ENCODE measurements at places on chromosomes 6 and 20.

GRCh38 chr6:37260040-37260439 is 2.1 kb upstream of the TMEM217 start:
- DNase-seq = no peak

DNA sequence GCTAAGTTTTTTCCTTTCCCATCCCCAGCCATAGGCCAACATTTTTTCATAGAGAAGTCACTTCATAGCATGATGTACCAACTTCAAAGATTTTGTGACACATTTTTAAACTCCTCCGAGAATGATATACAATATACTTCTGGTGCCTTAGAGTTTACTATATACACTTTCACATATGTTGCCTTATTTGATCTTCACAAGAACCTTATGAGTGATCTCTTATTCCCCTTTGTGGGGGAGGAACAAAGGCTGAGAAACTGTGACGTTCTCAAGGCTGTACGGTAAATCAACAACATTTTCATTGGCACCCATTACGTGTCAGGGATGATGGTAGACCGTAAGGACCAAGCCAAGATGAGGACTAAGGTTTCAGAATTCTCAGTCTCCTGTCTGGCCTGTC is 130.0 kb downstream of the RFPL4B start:
- DNase-seq = no peak

- DNase-seq = no peak
These were observed 695 bp upstream of the TGIF2 start for GRCh38 chr20:36572701-36573102.

DNA sequence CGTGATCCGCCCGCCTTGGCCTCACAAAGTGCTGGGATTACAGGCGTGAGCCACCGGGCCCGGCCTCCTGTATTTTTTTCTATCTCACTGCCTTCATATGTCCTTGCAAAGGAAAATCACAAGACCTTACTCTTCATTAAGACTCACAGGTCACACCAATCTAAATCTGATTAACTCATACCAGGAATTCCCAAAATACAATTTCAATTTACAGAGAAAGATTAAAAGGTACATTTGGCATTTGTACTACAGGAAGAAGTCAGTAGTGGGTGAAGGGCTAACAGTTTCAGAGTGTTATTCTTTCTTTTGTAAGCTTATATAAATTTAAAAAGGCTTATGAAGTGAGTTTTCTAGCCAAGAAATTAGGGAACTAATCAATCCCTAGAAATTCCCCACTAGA is 87.4 kb downstream of the GPR63 start:
- DNase-seq = no peak

DNA sequence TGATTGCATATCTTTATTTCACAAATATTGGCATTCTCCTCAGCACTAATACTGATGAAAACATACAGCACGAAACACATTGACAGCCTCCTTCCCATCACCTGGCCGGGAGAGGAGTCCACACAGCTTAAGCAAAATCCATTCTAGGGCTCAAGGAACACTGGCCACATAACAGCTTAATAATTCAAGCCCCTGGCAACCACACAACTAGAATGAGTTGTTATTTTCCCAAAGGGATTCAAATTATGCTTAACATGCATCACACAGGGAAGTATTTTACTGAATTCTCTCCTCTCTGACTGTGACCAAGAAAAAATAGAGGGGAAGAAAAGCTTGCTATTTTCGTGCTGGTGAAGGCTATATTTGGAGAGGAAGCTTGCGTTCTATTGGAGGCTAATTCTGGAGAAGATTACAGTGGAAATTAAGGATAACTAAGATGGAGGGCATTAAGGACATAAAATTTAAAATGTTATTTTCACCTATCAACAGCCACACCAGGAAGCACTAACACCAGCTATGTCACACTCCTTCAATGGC is 198.5 kb downstream of the ADGRG6 start:
- DNase-seq = no peak

DNA sequence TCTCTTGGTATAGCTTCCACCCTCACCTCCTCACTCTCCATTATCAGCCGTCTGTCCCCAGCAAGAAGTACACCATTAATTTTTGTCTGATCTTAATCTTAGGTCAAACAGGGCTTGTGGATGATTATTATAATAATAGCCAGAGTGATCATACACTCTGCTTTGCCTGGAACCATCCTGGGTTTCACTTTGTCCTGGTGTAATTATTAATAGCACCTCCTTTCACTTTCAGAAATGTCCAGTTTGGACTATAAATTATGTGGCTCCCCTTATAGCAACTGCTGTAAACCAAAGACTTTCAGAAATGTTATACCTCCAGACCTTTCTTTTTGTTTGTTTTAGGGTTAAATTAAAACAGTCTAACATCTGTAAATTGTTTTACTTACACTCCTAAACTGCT is 951 bp upstream of the TRIM31 start:
- DNase-seq = no peak

GRCh38 chr20:25090492-25091429 is 8.8 kb upstream of the VSX1 start:
- DNase-seq = no peak

DNA sequence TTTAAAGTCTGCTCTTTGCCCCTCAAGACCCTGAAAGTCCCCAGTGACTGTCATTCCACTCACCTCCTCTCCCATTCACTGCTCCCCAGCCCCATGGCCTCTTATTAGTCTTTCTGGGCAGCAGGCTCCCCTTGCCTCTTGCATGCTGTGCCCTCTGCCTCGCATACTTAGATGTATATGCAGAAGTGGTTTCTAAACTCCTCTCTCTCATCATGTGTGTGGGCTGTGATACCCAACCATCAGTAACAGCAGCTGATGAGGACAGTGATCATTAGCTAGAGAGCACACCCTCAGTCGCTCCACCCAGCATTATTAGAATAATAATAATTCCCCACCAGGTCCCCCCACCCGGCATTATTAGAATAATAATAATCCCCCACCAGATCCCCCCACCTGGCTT is 14.5 kb downstream of the PKIG start:
- DNase-seq = no peak

- DNase-seq = no peak
These were observed 391 bp downstream of the MAPRE1 start for GRCh38 chr20:32819992-32820697.

DNA sequence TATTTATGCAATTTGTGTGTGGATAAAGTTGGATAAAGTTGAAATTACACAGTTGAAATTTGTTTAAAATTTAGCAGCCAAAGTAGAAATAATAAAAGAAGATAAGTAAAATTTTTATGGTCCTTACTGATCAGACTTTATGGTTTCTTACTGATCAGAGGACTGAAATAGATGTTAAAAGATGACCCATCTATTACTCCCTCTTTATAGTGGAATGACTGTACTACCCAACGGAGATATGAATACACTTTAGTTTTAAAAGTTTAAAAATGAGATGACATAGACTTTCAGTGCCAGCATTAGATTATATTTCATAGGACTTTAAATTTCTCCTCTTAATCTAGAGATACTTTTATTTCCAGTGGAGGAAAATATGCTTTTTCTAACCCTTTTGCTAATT is 98.9 kb upstream of the ADGRF4 start:
- no peak for DNase-seq

GRCh38 chr6:40953486-40953885 is 85.5 kb downstream of the UNC5CL start:
- DNase-seq = no peak

GRCh38 chr6:155399062-155399744 is 56.4 kb downstream of the NOX3 start:
- no peak for DNase-seq

DNA sequence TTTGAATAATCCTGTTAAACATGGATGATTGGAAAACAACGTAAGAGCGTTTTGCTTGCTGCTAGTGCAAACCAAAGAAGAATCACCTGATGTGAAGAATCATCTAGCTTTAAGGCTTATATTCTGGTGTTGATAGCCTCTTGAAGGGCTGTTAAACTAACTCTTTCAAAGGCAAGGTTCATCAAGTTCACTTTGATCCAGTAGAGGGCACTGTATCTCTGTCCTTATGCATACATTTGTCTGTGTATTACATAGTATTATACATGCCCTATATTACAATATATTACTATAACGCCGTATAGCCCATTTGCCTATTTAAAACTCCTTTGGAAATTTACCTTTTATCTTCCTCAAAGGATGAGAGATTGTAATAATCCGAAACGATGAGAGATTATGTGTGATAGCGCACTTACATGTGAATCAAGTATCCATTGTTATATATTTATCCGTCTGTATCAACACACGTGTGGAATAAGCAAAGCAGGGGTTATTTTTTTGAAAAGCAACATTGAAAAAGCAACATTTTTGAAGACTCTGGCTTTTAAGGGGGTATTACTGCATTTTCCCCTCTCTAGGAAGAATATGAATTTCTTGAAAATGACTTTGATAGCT is 50.8 kb upstream of the NRN1 start:
- peak; percentile 4 for DNase-seq

DNA sequence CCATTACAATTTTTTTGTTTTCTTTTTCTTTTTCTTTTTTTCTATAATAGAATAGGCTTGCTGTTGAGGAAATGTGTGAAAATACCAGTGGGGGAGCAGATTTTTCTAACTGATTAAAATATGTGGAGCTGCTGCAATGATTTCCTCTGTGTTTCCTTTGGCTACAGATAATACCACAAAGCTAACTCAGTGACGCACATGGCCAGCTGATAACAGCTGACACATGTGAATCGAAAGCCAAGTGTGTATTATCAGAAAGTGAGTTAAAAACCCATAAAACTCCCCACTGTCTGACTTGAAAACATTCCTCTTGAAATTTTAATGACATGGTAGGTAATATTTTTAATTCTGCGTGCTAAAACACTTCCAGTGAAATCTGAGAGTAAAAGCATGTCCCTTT is 70.8 kb upstream of the AHI1 start:
- DNase-seq = no peak

DNA sequence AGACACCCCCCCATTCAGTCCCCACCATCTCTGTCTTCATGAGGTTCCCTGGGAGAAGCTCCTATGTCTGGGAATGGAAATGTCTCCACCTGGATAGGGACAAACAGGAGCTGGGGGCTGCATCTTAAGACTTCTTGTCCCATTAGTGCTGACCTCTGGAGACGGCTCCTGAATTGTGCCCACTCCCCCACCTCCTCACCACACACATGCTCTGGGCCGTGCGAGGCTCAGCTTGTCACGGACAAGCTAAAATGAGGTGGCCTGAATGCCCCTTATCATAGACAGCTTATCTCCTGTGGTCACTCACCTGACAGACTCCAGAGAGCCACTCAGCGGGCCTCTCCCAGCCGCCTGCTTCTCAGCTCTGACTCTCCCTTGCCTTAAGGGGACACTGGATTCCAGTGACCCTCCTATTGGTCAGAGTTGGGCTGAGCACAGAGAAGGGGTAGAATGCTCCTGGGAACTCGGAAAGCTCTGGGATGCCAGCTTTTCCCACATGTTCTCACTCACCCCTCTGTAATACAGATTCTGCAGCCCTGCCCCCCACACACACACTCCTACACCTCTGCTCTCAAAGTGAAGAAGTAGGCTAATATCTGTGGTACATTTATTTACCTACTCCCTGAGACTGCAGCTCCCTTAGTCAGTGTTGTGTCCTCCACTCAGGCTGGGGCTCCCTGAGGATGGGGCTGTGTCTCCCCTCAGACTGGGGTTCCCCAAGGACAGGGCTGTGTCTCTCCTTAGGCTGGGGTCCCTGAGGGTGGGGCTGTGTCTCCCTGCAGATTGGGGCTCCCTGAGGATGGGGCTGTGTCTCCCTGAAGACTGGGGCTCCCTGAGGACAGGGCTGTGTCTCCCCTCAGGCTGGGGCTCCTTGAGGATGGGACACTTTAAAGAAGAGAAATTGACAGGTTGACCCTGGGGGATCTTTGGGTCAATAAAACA is 167.5 kb downstream of the VEGFA start:
- no peak for DNase-seq

GRCh38 chr6:75145976-75146375 is 59.9 kb downstream of the COL12A1 start:
- no peak for DNase-seq

GRCh38 chr6:135913785-135914184 is 62.3 kb downstream of the PDE7B start:
- no peak for DNase-seq

GRCh38 chr20:60804918-60805630 is 447.0 kb upstream of the CDH4 start:
- DNase-seq = no peak

DNA sequence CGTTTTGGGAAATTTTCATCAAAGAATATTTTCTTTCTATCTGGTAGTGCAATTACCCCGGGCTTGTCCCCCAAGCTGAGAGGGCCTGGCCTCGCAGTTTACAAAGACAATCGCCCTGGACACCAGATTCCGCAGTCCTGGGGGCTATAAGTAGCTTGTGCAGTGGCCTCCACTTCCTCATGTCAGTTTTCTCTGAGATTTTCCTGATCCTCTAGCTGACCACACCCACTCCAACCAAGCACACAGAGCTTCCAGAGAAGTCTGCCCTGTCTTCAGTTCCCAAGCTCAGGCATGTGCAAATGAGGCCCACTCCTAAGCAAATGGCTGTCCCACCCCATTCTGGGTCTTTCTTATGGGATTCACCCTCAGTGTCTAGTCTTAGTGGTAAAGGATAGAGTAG is 245.3 kb downstream of the MAFB start:
- no peak for DNase-seq

GRCh38 chr6:139219746-139220145 is 72.1 kb downstream of the TXLNB start:
- no peak for DNase-seq

- DNase-seq = no peak
These were observed 11.3 kb upstream of the SRSF6 start for GRCh38 chr20:43446361-43446879.

DNA sequence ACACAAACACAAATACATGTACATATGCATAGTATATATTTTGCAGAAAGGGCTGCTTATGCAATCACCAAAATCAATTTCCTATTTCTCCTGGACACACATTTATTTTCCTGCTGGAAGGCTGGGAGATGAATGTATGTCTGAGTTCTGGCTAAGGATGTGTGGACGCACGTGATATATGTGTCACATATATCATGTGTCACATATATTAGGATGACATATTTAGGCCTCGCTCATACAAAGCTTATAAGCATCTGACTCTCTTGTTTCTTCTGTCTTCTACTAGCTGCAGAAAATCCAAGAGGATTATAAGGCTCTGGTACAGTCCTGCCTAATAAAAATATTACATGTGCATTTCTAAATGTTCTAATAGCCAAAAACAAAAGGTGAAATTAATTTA is 47.2 kb upstream of the TFAP2D start:
- DNase-seq = no peak

DNA sequence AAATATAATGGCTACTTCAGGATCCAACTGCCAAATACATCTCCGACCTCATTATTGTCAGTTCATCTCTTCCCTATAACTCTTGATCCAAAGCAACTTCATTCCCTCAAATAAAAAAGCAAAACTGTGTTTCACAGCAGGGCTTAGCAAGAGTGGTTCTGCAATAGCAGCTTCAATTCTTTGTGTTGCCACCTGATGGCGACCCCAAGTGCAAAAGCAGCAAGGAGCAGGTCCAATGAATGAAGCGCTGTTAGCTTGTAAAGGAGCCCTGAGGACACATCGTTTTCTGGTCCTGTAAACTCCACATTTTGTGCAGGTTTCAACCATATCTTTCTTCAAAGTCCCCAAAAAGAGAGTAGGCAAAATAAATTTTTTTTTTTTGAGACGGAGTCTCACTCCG is 19.6 kb downstream of the RTN4IP1 start:
- DNase-seq = no peak
